ENCODE measurements at places on chromosomes 5 and 9.

- DNase-seq = no peak
These were observed 130.7 kb upstream of the NREP start for GRCh38 chr5:111887706-111888105.

DNA sequence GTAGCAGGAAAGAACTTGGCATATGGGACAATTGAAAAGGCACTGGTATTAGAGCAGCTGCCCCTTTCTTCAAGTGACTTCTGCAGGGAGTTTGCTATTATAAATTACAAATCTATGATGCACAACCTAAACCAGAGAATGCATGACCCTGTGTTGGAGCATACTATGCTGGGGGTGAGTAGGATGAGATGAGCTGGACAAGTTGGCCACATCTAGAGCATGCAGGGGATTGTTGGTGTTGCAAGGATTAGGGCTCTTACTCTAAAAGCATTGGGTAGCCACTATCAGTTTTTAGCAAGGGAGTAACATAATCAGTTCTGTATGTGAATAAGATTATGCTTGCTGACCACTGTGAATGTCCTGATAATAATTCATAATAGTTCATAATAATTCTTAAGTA, 186.7 kb downstream of the KIAA0825 start:
- DNase-seq = no peak

DNA sequence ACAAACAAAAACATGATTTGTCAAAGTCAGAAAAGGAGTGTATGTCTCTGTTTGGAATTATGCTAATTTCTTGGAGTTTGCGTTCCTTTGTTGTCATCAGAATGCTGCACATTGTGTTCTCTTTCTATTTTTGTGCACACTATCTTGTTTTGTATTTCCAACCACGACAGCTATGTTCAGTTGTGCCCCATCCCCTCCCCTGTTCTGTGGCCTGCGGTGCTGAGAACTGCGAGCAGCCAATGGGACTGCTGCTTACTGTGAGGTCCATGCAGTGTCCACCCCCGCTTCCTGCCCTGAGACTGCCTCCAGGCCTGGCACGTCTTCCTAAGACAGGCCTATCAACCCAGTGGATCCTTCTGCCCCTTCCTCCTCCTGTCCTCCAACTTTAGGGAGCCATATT, 76.8 kb downstream of the PALM2AKAP2 start:
- DNase-seq = no peak

GRCh38 chr5:133610489-133611356, 1.6 kb downstream of the FSTL4 start:
- peak; percentile 26 for DNase-seq

GRCh38 chr9:93258818-93259489, 75.0 kb downstream of the WNK2 start:
- DNase-seq = no peak

GRCh38 chr5:99331061-99331460, 402.3 kb upstream of the CHD1 start:
- no peak for DNase-seq

GRCh38 chr5:179963375-179963774, 55.7 kb upstream of the TBC1D9B start:
- no peak for DNase-seq

GRCh38 chr9:88196142-88196790, 58.0 kb upstream of the SPATA31C2 start:
- DNase-seq = no peak

DNA sequence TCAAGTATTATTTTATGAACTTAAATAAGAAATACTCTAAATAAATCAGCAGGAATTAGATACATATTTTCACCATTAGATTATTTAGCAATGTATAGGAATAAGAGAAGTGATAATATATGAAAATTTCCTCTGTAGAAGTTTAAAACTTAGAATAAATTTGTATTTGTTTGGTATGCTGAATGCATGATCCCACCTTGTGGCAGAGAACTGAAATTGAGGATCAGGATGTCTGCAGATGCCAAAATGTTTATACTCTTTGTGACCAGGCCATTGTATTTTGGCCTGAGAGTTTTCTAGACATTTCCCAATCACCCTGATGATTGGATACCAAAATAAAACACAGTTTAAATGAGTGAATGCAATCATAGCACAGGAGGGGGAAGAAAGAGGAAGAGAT, 6.3 kb downstream of the TYRP1 start:
- DNase-seq = peak; percentile 36

GRCh38 chr5:113109344-113109743, 132.7 kb downstream of the DCP2 start:
- DNase-seq = no peak

DNA sequence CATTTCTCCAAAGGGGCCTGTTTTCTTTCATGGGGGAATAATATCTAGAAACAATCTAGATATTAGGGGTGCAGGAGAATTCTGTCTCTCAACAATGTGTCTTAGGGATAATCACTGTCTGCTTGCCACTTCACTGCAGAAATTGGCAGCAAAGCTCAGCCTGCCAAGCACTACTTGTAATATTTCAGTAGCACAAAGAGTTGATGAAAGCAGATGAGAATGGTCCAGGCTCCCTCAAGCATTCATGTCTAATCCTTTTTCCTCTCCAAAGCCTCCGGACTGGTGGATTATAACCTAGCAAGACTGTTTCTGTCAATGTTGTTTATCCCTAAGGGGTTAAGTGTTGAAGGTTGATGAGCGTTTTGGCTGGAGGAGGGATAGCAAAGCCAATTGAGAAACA, 13.3 kb upstream of the MPDZ start:
- no peak for DNase-seq

GRCh38 chr5:60404171-60404570, 295.8 kb downstream of the DEPDC1B start:
- DNase-seq = no peak

- peak; percentile 60 for DNase-seq
These were observed 20.9 kb downstream of the KLHL3 start for GRCh38 chr5:137714946-137715345.

- no peak for DNase-seq
These were observed 21.1 kb downstream of the AK8 start for GRCh38 chr9:132857031-132857430.

DNA sequence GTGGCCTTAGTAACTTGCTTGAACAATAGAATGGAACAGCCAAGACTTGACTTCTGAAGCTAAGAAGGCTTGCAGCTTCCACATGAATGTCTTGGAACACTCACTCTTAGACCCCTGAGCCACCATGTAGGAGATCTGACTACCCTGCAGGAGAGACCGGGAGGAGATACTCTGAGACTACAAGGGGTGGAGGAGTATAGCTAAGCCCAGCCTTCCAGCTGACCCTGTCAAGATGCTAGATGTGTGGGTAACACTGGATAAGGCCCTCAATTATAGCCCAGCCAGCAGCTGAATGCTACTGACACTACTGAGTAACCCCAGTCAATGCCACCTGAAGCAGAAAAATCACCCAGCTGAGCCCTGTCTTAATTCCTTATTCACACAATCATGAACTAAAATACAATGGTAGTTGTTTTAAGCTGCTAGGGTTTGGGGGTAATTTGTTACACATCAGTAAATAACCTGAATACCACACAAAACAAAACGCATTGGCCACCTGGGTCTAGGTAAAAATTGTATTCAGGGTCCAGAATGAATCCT, 180.9 kb downstream of the FSTL4 start:
- no peak for DNase-seq

DNA sequence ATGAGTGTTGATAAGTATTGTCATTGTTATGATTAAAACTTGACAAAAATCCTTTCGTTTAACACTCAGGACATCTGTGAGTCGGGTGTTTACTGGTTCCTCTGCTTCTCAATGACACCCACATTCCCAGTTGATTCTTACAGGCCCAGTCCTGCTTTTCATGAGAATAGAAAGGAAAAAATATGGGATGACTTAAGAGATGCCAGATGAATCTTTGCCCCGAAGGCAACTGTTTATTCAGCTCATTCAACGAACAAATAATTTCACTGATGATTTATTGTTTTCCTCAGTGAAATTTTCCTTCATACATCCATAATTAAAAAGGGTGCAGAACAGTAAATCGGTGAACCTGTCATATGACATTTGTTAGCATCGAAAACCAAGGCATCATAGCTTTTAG, 452.4 kb upstream of the WWC1 start:
- no peak for DNase-seq

- no peak for DNase-seq
These were observed 135.3 kb upstream of the EPB41L4A start for GRCh38 chr5:112554101-112554977.

GRCh38 chr9:129506892-129507291, 114.0 kb downstream of the C9orf50 start:
- DNase-seq = peak; percentile 29

GRCh38 chr5:179568721-179569120, 18.4 kb downstream of the RUFY1 start:
- peak; percentile 90 for DNase-seq

- DNase-seq = no peak
These were observed 3.4 kb downstream of the MGAT1 start for GRCh38 chr5:180799194-180799593.

DNA sequence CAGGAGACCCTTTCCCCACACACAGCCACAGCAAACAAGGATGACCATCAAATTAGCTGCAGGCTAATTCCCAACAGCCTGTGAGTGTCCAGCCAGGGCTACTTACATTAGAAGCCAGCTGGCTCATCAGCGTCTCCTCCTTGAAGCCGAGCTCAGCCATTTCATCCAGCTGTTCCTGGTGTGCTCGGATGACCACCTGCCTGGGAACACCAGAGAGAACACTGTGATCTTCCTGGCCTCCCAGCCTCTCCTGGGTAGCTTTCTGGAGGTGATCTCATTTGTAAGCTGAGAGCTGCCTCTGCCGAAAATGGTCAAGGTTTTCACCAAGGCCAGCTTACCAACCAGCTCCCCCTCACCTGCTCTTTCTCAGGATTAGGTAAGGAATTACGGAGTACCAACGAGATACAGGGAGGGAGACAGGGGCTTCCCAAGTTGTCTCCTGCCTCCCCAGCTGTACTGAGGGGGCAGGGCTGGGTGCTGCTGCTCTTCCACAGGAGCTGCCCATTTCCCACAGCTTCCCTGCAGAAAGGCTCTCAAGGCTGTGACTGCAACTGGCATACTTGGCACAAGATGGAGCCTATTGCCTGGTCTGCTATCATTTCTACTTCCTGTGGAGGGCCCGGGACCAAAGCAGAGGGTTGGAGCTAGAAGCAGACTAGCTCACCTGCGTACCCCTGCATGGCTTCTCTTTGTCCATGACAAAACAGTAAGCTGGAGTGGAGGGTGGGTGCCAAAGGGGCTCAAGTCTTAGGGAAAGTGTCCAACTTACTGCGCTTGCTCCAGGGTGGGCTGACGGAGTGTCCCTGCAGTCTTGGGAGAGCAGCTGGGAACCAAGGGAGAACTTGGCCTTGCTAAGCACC, 73.9 kb downstream of the KIF24 start:
- DNase-seq = no peak

DNA sequence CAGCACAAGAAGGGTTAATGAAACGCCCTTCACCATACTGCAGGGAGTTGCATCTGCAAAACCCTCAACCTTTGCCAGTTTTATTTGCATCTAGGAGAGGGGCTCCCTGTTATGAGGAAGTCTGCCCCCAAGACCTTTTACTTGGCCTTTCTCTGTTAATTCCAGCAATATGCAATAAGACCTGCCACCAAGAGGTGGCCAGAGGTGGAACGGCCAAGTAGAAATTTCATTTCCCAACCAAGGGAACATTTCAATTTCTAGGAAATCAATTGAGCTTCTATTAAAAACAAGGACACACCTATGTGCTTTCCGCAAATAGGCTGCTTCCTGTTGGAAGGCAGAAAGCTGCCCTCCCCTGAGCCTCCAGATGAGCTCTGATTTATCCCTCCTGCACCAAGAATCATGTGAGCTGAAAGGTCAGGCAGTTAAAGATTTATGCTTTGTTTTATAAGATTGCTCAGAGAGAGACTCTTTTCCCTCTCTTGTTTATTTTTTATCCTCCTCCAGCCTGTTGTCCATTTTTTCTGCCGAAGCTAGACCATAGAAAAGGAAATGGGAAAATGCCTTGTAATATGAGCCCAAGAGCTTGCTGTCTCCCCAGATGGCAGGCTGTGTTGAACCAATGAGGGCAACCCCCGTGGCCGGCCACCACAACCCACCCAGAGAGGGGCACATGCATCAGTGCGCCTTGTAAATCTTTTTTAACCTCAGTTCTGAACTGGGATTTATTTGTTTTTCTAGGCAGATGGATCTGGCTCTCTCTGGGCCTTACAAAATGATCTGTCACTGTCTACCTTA, 572.8 kb downstream of the TLE1 start:
- no peak for DNase-seq

GRCh38 chr5:128645581-128645980, 107.5 kb upstream of the FBN2 start:
- DNase-seq = no peak

- DNase-seq = no peak
These were observed 1351.9 kb upstream of the C9orf72 start for GRCh38 chr9:28925157-28925556.

GRCh38 chr9:109498195-109499092, at the start of gene PTPN3:
TSS of gene PTPN3 (minus strand) at chr9:109498307. CDS start at chr9:109463434, 34,873 bp downstream.
- no peak for DNase-seq

GRCh38 chr9:134349936-134350335, 23.7 kb downstream of the RXRA start:
- DNase-seq = no peak

- no peak for DNase-seq
These were observed 978 bp downstream of the CFAP157 start for GRCh38 chr9:127707766-127708165.

Measured in endothelial cell of umbilical vein (primary cell).